ENCODE measurements at places on chromosomes 13 and 19.
A peak's percentile ranks its signal among the peaks of the same experiment; 100 is the strongest.

GRCh38 chr19:17680230-17680722 lies 7.9 kb downstream of the UNC13A start:
- peak; percentile 39 for DNase-seq

DNA sequence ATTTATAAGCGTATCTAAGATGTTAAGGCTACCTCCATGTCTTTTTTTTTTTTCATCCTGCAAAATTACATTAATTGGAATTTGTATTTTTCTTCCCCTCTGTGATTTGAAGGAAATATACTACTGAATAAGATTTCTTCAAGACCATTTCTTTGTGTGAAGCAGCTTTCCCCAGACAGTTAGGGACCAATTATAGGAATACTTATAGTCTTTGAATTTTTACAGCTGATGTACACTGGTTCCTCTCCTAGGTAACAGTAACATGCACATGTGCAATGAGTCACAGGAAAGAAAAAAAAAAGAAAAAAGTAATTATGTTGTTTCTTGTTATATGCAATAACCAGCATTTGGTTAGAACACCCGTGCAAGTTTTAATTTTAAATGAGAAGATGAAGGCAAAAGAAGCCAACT lies 82.0 kb downstream of the PCDH9 start:
- no peak for DNase-seq

DNA sequence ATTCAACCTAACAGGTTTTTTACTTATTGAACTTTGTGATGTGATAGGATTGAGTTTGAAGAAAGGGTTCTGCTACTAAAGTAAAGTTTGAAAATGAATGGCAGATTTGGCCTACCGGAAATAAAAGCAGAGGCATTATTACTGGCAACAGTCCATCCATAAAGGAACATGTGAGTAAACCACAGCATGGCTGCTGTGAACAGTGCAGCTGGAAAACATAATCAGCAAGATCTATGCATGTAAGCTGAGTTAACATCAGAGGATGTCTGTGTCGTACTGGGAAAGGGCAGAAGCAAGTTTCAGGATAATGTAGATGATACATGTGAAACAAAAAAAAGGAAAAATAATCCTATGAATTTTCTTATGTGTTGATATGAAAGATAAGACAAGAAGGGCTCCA lies 87.6 kb downstream of the CYSLTR2 start:
- no peak for DNase-seq

DNA sequence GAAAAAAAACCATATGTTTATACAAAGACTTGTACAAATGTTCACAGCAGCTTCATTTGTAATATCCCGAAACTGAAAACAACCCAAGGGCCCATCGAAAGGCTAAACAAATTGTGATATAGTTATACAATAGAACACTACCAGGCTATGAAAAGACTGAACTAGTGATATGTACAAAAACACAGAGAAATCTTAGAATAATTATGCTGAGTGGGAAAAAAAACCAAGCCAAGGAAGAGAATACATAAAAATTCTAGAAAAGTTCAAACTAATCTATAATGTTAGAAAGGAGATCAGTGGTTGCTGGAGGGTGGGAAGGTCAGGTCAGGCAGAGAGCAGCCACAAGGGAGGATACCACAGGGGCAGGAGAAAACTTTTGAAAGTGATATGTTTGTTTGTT lies 7.8 kb downstream of the PABPC3 start:
- DNase-seq, result no peak

DNA sequence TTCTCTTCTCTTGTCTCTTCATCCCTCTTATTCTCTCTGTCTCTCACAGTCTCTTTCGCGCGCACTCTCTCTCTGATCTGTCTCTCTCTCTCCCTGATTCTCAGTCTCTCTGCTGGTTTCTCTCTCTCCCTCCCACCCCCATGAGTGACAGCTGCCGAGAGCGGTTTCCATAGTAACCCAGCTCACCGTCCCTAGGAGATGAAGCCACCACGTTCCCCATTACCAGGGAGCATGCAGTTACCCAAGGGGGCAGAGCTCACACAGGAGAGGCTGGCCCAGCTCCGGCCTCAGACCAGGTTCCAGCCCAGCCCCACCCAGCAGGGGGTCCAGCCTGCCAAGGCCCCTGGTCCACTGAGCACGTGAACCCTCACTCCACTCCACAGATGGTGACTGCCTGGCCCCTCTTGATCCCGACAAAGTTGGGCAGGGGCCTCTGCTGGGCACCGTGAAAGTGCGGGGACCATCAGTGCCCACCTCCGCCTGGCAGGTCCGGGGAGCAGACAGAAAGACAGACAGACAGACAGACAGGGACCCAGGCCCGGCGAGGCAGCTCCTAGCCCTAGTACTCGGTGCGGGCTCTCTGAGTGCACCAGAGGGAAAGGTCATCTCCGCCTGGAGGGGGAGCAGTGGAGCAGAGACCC lies 50.6 kb downstream of the CELF5 start:
- no peak for DNase-seq

DNA sequence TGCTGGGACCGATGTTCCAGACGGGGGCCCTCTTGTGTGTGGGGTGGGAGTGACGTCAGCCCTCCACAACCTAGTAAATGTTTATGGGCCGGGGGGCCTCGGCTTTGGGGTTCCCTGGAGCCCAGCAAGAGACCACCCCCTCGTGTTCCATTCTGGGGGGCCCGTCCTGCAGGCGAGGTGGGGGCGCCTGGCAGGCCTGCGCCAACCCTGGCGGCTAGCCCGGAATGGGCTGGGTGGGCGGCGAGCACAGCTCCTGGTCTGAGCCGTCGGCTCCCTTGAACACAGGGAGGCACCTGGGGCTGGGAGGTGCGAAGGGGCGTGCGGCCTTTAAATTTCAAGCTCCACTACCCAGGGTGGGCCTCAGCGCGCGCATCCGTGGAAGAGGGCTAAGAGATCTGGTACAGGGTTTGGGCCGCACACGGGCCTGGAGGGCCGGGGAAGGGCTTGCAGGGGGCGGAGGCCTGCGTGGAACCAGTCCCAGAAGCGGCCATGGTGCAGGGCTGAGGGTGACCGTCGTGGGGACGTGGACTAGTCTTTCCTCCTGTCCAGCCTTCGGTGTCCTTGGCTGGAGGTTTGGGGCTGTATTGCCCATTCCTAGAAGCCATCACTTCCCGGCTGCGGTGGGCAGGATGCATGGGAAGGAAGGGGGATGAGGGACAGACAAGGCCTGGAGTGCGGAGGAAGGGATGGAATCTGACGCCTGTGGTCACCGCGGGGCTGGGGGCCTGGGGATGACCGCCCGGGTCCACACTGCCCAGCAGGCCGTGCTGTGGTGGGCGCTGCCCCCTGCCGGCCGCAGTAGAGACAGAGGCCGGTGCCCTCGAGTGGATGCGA lies 11.4 kb downstream of the NDUFA11 start:
- DNase-seq, result no peak

DNA sequence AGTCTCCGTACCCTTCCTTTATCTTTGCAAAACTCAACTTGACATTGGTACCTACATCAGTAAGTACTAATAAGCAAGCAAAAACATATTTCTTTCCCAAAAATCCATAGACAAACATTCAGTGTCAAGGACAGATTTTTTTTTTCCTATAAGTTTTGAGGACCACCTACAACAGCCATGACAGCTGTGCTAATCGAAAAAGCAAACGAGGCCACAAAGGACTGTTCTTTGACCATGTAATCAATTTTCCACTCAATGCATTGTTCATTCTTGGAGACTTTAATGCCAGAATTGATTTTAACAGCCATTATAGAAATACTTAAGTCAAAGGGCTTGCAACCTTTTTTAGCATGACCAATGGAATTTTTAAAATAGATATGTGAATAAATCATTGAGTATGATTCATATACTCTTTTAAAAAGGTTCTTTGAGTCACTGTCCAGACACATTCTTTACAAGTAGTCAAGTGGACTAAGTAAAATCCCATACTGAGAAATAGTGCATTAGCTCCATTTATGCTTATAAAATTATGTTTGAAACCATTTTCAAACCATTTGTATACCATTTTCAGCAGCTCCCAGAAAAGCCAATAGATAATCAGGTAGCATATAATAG lies 323.9 kb downstream of the MZT1 start:
- no peak for DNase-seq

DNA sequence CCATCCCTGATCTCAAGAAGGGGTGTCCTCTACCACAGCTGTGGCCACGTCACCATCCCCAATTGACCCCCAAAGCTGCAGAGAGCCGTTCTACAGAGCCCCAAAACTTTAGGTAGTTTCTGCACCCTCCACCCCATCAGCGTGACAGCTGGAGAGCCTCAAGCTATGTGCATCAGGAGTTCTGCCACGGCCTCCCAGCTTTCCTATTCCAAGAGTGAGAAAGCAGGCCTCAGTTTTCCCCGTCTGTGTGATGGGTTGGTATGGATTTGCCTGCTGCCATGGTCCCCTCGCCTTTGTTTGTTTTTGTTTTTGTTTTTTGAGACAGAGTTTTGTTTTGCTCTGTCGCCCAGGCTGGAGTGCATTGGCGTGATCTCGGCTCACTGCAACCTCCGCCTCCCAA lies 1.5 kb downstream of the BCL3 start:
- DNase-seq, result no peak

DNA sequence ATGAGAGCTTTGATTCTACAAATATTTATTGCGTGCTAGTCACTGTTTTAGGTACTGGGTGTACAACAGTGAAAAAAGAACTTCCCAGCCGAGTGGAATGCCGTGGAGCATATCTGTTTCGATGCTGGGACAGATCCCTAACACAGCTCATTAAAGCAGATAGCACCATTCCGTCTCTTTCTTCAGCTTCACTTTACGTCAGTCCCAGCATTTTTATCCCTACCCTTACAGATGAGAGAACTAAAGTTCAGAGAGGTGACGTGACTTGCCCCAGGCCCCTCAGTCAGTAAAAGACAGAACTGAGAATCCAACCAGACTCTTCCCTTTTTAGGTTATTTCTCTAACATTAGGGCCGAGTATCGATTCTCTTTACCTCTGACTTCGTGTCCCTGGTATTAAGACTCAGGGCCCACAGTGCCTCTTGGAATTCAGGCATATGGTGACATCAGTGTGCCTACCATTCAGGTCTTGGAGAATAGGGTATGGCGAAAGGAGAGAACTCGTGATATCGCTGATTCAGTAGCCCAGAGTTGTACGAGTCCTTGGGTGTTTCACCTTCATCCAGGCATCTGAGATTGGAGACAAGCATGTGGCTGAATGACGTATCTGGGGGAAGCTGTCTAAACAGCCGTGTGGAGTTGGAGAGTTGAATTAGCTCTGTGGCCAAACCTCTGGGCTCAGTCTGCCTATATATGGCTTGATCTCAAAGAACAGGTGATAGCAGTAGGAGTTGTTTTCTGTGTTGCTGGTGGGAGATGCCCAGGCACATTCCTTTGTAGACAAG lies 27.1 kb downstream of the ACTN4 start:
- no peak for DNase-seq

- DNase-seq, result no peak
These were observed 206.3 kb downstream of the FOXO1 start for GRCh38 chr13:40460116-40460515.

- DNase-seq, result no peak
These were observed 211.4 kb downstream of the KCNRG start for GRCh38 chr13:50226515-50227155.

DNA sequence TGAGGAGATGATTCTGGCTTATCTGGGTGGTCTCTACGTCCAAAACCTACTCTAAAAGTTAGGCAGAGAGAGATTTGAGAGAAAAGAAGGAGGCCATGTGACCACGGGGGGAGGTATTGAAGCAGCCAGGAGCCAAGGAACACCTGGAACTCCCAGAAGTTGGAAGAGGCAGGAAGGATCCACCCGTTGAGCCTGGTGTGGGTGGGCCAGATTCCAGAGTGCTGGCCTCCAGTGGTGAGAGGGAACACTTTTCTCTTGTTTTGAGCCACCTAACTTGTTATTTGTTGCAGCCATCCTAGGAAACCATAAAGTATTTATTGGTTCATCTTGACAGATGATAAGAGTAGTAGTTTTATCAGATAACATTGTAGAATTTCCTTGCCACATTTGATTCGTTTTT lies 396.9 kb downstream of the MYO16 start:
- no peak for DNase-seq

GRCh38 chr13:108439556-108439955 lies 170.0 kb downstream of the TNFSF13B start:
- no peak for DNase-seq

GRCh38 chr19:40223135-40223822 lies 3.2 kb downstream of the CCNP start:
- DNase-seq, result no peak

DNA sequence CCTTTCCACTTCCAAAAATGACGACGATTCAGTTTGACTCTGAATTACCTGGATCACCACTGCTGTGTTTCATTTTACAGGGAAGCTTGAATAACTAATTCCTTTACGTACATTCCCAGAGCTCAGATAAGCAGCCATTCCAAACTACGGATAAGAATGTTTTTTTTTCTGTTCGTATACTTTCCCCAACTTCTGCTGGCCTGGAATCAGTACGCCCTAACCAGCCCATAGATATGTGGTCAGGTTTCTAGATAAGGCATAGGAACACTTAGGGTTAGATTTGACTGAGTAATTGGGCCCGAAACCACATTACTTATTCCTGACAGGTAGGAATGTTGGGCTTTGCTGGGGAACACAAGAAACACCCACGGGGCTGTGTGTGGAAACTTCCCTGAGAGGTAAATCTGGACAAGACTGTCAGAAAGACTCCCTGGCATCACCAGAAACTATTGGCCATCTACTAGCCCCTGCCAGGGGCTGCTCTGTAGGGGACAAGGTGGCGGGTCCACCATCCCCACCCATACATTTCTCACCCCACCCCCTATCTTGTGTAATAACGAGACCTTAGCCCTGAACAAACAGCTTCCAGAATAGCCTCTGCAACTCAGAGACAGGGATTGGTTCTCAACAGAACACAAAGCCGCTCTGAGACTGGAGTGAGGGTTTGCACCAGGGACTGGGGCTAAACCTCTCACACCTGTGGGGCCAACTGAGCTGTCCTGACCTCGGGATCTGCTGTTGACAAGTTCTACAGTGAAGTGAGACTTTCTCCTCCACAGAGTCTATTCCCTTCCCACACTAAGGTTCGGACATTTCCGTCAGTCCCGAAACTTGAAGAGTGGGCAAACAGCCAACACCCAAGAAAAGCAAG lies 15.6 kb downstream of the RHPN2 start:
- no peak for DNase-seq

DNA sequence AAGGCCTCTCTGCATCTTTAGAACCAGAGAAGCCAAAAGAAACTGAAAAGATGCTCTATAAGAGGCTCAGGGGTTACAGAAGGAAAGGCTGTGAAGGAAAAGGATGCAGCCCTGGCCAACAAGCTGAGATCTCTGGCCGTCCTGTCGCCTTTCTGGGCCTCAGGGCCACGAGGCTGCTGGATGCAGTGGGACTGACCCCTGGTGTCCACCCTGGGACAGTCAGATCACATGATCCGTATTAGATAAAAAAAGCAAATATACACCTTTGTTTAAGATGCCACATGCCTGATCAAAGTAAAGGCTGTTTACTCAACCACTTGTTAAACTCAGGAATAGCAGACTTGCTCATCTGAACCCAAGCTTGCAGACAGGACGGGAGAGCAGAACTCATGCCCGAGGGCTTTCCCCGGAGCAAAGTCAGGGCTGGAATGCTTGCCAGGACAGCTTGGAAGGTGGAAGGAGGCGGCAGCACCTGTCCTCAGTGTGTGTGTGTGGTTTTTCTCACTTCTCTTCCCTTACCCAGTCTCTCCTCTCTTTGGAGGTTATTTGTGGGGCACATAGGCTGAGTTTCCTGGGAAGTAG lies 206.5 kb upstream of the TSHZ3 start:
- no peak for DNase-seq

GRCh38 chr19:47073574-47073973 lies 25.1 kb upstream of the TMEM160 start:
- DNase-seq, result no peak
